T-cell (primary cell): ENCODE measurements at places on chromosomes 5 and 9.

- no peak for DNase-seq
These were observed 12.1 kb upstream of the TLE4 start for GRCh38 chr9:79559495-79560181.

DNA sequence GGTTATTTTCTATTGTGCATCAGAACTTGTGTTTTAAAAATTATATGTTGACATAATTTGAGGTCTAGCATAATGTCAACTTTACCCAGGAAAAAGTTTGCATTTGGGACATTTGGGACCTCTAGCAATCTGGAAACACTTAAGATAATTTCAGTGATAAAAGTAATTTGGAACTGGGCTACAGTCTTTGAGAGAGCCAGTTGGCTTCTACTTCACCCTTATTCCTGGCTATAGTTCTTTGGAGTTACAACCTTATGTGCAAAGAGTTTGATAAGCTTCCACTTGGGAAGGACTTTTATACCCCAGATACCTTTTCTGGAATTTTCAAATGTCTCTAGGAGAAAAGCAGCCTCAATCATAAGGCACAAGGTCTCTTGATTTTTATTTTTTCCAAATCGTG is 139.3 kb downstream of the ARRDC3 start:
- no peak for DNase-seq

- DNase-seq: no peak
These were observed 180.9 kb downstream of the IRX2 start for GRCh38 chr5:2570586-2570985.

- no peak for DNase-seq
These were observed 35.3 kb downstream of the EQTN start for GRCh38 chr9:27261517-27262211.

DNA sequence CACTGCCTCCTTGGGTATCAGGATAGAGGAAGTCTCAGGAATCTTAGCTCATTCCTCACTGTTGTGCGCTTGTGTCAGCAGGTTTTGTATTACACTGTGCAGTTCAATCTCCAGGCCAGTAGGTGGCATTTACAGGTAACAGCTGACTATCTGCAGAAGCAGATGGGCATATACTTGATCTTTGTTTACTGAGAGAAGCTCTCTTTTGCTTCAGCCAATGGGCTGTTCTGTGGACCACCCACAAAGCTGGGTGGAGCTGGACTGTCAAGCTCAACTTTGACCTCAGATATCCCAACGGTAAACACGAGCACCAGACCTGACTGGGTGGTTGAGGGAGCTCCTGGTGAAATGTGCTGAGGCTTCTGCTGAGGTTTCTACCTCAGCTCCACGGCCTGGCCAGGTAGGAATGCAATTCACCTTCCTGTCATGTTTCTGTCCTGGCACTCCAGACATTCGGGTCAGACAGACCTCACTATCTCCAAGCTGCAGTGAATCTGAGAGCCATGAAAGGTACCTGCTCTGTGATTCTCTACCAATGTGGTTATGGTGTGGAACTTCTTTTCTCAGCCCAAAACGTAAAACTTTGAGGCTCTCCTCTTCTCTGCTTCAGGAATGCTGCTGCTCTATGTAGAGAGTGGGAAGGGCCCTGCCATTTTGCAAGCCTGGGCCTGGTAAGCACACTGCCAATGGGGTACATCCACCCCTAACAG is 167.9 kb upstream of the ACTBL2 start:
- no peak for DNase-seq

GRCh38 chr9:83281306-83282255 is 218.6 kb upstream of the RASEF start:
- no peak for DNase-seq

DNA sequence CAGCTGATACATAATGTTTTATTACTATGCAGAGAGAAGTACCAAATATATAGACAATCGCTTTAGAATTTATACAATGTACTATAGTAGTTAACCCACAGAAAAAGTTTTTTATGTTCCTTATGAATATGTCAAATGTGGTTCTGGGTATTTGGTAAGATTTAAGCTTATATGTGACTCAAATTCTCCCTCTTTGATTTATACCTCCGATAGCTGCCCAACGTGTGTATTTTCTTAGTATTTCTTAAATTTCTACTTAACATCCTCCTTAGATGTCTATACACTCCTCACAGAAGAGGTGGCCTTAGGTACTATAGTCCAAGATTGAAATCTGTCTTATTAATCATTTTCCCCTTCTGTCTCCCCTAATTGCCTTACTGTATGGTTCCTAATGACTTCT is 138.6 kb upstream of the TNFAIP8 start:
- DNase-seq: no peak

DNA sequence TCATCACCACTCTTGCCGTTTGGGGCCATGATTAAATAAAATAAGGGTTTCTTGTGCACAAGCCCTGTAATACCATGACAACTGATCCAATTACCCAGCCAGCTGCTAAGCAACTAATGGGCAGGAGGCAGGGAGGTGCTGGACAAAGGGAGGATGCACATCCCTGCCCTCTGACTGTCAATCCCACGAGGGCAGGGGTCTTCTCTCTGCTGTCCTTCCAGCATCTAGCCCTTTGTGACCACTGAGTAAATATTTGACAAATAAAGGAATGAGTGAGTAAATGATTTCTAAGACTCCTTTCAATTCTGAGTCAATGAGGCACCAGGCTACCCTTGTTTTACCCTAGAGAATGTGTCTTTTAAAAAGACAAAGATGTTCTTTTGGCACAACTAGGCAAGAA is 247.1 kb downstream of the SYK start:
- no peak for DNase-seq

GRCh38 chr5:147898875-147899401 is 7.4 kb downstream of the C5orf46 start:
- no peak for DNase-seq

GRCh38 chr5:166349046-166349445 is 1942.4 kb upstream of the WWC1 start:
- DNase-seq: no peak

DNA sequence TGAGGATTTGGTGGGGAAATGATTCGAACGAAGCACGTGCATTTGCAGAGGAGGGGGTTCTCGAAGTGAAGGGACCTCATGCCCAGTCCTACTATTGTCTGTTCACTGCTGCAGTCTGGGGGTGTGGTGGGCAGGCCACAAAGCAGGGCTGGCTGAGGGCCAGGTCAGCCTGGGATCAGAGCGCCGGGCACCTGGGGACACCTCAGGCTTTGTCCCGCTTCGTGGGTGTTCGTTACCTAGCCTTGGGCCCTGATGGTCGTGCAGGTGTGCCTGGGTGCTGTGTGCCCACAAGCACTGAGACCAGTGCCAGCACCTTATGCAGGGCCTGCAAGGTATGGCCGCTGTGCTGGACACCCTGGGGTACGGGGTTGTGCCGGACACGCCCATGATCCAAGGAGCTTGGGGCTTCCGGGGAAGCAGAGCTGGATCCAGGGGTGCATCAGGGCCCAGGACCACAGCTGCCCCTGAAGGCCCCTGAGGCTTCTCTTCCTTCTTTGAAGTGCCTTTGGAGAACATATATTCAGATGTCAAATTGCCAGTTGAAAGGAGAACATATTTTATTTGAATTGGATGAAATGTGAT is 80.6 kb downstream of the COL5A1 start:
- no peak for DNase-seq

DNA sequence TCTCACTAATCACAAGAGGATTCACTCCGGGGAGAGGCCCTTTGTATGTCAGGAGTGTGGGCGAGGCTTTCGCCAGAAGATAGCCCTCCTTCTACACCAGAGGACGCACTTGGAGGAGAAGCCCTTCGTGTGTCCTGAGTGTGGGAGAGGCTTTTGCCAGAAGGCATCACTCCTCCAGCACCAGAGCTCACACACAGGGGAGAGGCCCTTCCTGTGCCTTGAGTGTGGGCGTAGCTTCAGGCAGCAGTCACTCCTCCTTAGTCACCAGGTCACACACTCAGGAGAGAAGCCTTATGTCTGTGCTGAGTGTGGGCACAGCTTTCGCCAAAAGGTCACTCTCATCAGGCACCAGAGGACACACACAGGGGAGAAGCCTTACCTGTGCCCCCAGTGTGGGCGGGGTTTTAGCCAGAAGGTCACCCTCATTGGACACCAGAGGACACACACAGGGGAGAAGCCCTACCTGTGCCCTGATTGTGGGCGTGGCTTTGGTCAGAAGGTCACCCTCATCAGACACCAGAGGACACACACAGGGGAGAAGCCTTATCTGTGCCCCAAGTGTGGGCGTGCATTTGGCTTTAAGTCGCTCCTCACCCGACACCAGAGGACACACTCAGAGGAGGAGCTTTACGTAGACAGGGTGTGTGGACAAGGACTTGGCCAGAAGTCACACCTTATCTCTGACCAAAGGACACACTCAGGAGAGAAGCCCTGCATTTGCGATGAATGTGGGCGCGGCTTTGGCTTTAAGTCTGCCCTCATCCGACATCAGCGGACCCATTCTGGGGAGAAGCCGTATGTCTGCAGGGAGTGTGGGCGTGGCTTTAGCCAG is 27.8 kb downstream of the NUTM2F start:
- no peak for DNase-seq

GRCh38 chr9:32875242-32875641 is 91.9 kb downstream of the TMEM215 start:
- no peak for DNase-seq

DNA sequence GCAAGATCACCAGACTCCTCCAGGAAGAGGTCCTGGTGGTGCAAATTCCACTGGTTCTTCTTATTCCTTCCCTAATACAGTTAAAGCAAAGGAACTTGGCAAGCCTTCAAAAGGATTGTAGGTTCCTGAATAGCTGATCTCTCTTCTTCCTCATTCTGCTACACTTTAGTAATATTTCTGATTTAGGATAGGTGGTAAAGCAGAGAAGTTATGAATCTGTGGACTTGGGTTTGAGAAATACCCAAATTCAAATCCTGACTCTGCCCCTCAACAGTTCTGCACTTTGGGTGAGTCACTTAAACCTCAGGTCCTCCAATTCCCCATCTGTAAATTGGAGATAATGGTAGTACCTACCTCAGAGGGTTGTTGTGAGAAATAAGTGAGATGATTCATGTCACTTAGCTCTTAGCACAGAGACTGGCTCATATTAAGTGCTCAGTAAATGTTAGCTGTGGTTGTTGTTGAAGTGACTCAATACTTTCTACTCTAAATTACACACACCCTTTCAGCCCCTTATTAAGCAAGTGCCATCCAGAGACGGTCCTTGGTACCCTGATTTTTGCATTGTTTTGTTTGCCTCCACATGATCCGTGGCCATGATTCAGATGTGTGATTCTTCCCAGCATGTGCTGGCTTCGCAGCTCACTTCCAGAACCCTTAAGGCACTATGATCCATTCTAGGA is 5.2 kb downstream of the SH3RF2 start:
- no peak for DNase-seq

DNA sequence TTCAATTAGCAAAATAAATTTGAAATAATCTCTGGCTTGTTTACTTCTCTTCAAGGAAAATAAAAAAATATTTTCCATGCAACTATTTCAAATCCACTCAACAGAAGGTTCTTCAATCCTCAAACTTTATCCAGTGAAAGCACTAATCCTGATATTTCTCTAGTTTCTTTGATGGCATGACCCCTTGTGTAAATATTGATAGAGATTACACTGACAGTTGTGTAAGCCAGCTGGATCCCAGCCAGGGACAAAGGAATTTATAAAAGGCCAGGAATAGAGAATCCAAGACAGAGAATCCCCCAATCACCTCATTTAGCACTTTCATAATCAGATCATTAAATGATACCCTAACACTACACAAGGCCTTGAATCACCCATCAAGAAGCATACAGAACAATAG is 135.2 kb downstream of the GNA14 start:
- no peak for DNase-seq

DNA sequence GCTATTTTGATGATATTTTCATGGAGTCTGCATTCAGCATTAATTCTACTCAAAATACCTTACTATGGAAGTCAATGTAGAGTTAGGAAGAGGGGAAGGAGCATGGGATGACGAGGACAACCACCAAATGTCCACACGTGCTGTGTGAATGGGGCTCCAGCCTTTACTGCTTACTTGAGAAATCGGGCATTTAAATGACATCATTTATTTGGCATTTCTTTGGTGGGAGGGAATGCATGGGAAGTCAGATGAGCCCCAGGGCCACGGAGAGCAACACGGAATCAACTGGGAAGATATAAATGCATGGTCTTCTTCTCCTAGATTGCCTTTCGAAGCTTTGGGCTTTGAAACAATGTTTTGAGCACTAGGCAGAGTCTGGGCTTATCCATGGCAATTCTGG is 458.5 kb upstream of the KLF4 start:
- no peak for DNase-seq

DNA sequence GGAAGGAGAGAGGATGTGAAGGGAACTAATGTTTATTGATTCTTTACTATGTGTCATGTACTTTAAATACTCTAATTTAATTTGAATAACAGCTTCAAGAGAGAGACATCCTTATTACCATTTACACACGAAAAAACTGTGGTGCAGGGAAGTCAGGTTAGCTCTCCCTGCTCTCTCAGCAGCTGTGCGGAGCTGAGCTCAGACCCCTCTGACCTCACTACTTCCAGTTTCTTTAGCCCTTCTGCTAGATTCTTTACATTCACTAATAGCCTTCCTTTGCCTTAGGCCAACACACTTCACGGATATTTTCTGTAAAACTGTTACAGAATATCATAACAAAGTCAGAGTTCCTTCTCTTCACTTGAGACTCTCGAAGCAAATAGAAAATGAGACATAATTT is 131.3 kb upstream of the ARRDC3 start:
- DNase-seq: no peak

- DNase-seq: no peak
These were observed 50.8 kb downstream of the OLFM1 start for GRCh38 chr9:135138078-135138855.

DNA sequence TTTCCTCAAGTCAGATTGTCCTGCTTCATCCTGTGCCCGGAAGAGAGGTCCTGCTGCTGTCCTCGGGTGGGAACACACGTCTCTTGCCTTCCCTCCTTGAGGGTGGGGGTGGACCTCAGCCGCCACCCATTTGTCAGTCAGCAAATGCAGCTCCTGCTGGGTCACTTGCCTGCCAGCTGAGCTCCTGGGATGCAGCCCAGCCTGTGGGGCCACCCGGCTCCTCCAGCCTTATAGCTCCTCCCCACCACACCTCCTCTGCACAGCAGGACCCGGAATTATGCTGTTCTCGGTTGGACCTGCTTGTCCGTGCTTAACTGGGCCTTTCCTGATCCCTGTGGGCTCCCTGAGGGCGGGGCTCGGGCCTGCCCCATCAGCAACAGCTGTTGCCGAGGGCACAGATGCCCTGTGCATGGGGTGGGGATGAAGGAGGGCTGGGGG is 52.7 kb downstream of the RXRA start:
- DNase-seq: no peak

DNA sequence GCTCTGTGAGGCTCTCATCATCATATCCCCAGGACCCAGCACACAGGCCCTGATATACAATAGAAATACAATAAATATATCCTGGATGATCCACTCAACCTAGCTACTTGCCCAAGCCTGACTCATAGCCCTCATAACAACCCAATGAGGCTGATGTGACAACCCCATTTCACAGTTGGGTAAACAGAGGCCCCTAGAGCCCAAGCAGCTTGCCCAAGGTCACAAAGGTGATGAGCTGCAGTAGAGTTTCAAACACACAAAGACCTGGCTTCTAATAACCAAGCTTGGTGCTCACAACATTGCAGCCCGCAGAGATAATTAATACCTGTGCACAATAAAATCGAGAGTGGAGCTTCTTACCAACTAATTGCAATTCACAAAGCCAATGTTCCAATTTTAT is 3.2 kb upstream of the AKNA start:
- DNase-seq: no peak
